Activated T-cell treated with anti-CD3 and anti-CD28 coated beads, Interleukin-2, amount 50 U/mL, for 1 hour (primary cell): ENCODE measurements at places on chromosomes 5 and 9.

GRCh38 chr5:23027331-23027730 lies 174.2 kb upstream of the CDH12 start:
- no peak for DNase-seq

DNA sequence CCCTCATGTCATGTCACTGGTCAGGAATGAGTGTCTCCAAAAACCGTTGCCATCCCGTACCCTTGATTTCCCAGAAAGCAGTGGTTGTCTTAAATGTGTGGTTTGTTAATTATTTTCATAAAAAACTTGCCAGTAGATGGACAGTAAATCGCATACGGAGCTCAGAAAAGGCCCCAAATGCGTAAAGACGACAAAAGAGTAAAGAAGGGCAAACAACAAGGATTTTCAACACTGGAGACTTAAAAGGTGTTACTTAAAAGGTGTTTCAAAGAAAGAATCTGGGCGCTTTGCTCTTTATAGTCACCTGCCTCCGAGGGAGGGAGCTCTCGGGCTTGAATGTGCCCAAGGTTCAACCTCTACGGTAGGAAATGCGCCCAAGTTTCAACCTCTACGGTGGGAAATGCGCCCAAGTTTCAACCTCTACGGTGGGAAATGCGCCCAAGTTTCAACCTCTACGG lies 734 bp downstream of the KIF27 start:
- no peak for DNase-seq

DNA sequence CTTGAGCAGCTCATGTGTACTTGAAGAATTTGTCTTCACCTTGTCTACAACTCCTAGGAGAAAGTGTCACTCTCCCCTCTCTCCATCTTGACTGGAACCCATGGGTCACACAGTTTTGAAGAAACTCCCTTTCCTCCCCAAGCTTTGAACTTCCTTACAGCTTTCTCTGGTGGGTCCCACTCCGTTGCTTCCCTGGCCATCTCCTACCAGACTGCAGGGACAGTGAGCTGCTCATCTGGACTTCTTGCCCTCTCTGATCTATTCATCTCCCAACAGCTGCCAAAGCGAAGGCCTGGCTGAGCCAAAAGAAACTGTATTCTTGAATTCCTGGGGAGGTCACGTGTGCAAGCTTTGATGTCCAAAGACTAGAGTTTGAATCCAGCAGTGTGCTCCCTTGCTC lies 22.7 kb upstream of the CXCL14 start:
- no peak for DNase-seq

DNA sequence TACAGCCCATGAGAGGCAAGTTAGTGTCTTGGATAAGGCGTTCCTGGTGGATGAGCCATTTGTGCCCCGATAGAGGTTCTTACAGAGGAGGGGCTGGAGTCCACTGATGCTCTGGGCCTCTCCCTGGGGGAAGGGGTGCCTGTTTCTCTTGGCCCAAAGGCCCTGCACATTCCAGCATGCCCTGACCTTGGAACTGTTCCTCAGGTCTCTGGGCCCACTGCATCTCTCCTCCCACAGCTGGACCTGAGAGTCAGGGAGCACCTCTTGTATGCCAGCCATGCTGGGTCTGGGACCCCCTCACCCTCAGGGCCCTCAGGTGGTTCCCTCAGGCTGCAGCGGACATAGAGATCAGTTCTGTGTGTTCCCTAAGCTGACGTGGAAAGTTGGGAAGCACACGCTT lies 26.4 kb downstream of the DAPK1 start:
- no peak for DNase-seq

DNA sequence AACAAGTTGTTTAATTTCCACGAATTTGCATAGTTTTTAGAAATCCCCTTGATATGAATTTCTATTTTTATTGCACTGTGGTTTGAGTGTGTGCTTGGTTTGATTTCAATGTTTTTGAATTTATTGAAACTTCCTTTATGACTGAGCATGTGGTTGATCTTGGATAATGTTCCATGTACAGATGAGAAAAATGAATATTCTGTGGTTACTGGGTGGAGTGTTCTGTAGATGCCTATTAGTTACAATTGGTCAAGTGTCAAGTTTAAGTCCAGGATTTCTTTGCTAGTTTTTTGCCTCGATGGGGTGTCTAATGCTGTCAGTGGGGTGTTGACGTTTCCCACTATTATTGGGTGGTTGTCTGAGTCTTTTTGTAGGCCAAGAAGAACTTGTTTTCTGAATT lies 319.5 kb upstream of the ACTBL2 start:
- no peak for DNase-seq

- DNase-seq = peak; percentile 3
Measured at GRCh38 chr9:113570749-113571711, 107.5 kb downstream of the RGS3 start.

GRCh38 chr5:58318468-58318867 lies 141.4 kb downstream of the PLK2 start:
- DNase-seq = no peak

DNA sequence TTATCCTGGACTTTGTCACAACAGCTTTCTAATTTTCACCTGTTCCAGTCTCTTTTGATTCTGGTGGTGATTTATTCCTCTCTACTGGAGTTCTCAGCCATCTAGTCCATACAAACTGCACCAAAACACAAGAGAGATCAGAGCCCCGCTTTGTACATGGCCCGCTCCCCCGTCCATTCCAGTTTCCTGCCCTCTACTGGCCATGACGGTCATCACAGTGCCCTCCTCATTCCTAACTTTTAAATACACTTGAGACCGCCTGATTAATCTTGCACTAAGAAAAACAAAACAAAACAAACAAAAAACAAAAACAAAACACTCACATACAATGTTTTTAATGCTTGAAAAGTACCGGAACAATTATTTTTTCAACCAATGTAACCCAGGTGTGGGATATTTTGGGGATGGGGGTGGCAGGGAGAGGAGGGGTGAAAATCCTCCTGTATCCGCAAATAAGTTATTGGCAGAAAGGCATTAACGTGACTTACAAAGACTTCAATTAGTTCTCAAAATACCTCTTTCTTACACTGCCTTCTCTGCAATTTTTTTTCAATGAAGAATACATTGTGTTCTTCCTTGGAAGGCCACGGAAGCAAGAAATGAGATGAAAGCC lies 84.8 kb upstream of the PAM start:
- no peak for DNase-seq

- DNase-seq = no peak
Measured at GRCh38 chr9:33014665-33015014, 10.4 kb upstream of the DNAJA1 start.

- no peak for DNase-seq
Measured at GRCh38 chr5:144352330-144352729, 181.7 kb downstream of the KCTD16 start.

GRCh38 chr5:4614088-4614487 lies 526.0 kb upstream of the ADAMTS16 start:
- DNase-seq = no peak

GRCh38 chr9:117413346-117414219 lies 1.3 kb downstream of the ASTN2 start:
- DNase-seq = no peak

- no peak for DNase-seq
Measured at GRCh38 chr5:121962958-121963357, 1.2 kb downstream of the SRFBP1 start.

GRCh38 chr5:61229416-61229815 lies 67.1 kb upstream of the SMIM15 start:
- DNase-seq = no peak

GRCh38 chr5:14281746-14282181 lies 138.6 kb downstream of the TRIO start:
- DNase-seq = no peak

DNA sequence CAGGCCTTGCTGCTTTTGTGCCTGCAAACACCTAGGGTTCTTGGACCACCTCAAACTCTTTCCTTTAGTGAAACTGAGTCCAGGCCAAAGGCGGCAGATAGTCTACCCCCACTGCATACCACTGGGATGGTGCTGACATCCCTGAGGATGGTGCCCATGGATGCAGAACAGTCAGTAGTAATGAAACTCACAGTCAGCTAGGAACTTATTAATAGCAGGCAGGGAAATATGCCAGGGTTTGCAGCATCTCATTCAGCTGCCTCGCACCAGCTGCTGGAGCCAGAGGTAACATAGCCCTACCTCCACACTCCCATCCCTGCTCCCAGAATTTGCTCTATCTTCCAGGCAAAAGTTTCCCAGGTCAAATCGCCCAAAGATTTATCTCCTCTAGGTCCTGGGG lies 189.1 kb downstream of the SREK1 start:
- DNase-seq = no peak
